ENCODE measurements at places on chromosomes 1 and 21.

DNA sequence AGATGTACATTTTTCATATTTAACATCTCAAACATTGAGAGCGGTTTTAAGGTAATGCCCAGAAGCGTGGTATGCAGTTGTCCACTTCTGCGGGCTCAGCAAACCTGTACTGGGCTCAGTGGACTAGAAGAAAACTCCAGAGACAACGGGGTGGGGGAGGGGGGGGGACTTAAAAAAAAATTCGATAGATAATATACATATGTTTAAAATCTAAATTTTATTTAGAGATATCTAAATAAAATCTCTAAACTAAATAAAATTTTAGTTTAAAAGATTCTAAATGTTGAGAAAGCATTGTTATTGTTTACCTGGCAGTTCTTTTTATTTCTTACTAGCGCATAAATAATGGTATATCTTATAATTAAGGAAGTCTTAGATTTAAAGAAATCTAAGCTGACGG is 1.1 kb upstream of the IL12RB2 start:
- no peak for DNase-seq

DNA sequence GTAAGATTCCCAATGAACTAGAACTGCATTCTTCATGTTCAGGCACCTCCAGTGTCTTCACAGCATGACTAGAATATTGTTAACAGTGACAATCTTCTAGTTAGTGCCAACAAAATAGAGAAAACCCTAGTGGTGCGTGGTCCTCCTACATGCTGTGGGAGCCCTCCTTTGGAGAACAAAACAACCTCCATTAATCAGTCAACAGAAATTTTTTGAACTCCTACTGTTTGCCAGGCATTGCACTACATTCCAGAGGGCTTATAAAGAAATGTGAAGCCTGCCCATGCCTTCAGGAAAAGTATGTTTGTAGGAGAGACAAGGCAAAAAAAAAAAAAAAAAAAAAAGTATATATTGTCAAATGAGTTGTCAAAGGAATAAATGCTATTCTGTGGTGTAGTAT is 252.7 kb downstream of the LRRC40 start:
- no peak for DNase-seq

DNA sequence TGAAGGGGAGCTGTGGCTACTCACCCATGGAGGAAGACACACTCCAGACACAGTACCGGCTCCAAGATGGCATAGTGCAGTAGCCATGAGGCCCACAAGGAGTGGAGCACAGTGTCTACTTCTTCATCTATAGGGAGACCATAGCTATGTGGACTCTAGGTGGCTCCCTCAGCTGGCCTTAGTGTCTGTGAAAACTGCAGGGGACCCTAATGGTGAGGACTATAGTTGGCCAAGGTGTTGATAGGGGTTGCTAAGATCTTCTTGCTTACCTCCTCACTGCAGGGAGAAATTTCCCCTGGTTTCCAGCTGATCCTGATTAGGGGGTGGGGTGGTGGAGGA is 58.9 kb downstream of the DIPK1A start:
- no peak for DNase-seq

- no peak for DNase-seq
Measured at GRCh38 chr1:172206256-172206655, 214.2 kb upstream of the C1orf105 start.

- no peak for DNase-seq
Measured at GRCh38 chr1:243959998-243960397, 91.1 kb upstream of the ZBTB18 start.

GRCh38 chr1:54547601-54548388 is at the start of gene ACOT11:
Gene ACOT11, plus strand, starts transcription at chr1:54548228. Its CDS starts 82 bp downstream, at chr1:54548310.
- DNase-seq: peak; percentile 87

GRCh38 chr1:203668401-203668800 is 41.8 kb downstream of the ATP2B4 start:
- no peak for DNase-seq

- peak; percentile 73 for DNase-seq
Measured at GRCh38 chr1:2446394-2446793, 29.7 kb upstream of the PLCH2 start.
